ENCODE measurements at places on chromosomes 2 and 18.

GRCh38 chr2:198518935-198519334 lies 714.5 kb downstream of the PLCL1 start:
- no peak for DNase-seq

DNA sequence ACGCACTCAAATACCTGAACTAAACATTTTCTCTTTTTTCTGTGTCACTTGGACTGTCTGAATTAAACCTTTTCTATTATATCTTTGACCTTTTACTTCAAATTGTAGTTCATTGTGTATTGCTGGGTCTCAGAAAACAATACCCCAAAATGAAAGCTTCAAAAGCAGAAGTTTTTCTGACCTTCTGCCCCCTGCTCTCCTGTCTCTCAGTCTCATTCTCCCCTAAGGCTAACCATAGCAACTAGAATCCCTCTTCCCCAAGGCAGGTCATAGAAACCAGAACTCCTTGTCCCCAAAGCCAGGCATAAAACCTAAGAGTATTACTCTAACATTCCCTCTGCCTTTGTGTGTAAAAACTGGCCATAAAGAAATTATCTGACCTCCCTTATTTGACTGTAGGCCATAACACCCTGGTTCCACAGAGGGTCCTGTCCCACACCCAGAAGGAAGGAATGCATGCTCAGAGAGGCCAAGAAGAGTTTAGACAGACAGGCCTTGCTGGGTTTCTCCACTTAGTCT lies 93.5 kb upstream of the B3GNT2 start:
- no peak for DNase-seq

DNA sequence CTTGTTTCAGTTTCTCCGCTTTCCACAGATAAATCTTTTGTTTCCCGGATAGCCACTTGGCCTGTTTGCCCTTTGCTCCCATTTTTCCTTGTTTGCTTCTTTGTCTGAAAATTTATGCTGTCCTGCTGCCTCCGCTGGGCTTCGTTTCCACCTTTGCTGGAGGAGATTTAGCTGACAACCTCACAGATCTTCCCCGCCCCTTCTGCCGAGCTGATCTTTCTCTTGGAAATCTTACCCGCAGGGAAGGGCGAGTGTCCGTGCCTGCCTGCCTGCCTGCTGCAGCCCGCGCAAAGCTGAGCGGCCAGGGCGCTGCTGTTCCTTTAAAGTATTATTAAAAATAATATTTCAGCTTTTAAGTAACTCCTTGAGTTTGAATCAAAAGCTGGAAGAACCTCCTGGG lies 1.4 kb upstream of the XRCC5 start:
- DNase-seq = no peak

DNA sequence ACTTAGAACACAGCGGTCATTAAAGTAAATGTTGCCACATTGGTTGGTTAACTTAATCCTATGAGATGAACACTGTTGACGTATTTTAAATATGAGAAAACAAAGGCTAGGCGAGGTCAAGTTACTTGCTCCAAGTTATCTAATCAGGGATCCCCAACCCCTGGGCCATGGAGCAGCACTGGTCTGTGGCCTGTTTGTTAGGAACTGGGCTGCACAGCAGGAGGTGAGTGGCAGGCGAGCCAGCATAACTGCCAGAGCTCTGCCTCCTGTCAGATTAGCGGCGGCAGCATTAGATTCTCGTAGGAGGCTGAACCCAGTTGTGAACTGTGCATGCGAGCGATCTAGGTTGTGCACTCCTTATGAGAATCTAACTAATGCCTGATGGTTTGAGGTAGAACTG lies 878.9 kb downstream of the CPS1 start:
- DNase-seq = no peak

DNA sequence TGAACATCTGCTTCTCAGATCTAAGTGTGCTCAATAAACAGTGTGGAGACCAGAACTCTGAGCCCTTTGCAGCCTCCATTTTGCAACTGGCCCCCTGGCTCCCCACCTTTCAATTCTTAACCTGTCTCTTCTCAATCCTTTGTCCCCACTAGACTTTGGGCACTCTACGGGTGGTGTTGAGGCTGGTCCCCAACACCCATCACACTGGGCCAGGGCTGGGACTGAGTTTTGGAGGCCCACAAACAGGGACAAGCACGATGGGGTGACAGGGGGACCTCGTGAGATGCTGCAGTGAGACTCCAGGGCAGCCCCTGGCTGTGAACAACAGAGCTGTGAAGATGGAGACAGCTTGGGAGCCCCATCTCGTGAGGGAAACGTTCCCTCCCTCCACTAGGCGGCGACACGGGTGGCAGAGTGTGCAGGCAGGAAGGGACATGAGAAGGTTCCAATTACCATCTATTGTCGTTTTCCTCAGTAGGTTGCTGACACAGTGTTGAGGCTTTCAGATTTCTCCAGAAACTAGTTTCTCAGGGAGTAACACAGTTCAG lies 1.2 kb downstream of the ANKMY1 start:
- no peak for DNase-seq

DNA sequence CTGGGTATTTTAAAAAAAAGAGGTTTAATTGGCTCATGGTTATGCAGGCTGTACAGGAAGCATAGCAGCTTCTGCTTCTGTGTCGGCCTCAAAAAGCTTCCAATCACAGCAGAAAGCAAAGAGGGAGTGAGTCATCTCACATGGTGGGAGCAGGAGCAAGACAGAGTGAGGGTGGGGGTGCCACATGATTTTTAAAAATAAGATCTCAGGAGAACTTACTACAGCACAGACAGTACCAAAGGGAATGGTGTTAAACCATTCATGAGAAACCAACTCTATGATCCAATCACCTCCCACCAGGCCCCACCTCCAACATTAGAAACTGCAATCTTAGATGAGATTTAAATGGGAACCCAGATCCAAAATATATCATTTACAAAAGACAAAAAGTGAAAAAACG lies 14.6 kb downstream of the ZNF519 start:
- DNase-seq = no peak

DNA sequence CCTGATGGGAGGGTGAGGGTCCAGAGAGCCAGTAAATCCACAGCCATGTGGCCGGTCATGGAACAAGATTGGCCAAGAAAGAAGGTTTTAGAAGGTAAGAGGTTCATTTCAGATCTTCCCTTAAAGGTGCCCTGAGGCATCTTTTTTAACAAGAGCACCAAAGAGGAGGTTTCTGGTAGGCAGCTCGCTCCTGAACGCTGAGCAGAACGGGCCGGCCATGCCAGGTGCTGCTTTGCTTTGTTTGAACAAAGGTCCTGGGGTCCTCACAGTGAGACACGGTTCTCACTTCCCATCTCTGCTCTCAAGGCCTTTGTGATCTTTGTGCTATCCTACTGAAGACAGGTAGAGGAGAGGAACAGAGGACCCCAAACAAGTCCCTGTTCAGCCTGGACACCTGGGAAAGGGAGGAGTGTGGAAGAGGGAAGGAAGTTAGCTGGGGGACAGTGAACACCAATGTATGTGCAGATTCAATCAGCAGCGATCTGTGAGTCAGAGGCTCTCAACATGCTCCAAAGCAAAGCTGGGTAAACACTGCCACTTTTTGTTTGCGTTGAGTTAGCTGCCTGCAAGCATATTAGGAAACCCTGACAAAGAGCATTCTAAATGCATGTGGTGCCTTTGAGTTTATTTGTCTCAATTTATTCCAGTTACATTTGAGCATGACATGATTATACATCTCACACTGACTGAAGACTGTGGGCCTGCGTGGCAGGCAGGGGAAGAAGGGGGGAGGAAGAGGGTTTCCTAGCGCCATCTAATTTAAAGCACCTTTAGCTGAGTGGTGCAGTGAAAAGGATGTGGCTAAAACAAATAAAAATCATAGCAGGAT lies 102.4 kb downstream of the ASB1 start:
- no peak for DNase-seq

GRCh38 chr18:43442571-43442970 lies 165.3 kb upstream of the SYT4 start:
- DNase-seq = no peak

- DNase-seq = no peak
Measured at GRCh38 chr2:241852981-241853631, 5.6 kb downstream of the PDCD1 start.

DNA sequence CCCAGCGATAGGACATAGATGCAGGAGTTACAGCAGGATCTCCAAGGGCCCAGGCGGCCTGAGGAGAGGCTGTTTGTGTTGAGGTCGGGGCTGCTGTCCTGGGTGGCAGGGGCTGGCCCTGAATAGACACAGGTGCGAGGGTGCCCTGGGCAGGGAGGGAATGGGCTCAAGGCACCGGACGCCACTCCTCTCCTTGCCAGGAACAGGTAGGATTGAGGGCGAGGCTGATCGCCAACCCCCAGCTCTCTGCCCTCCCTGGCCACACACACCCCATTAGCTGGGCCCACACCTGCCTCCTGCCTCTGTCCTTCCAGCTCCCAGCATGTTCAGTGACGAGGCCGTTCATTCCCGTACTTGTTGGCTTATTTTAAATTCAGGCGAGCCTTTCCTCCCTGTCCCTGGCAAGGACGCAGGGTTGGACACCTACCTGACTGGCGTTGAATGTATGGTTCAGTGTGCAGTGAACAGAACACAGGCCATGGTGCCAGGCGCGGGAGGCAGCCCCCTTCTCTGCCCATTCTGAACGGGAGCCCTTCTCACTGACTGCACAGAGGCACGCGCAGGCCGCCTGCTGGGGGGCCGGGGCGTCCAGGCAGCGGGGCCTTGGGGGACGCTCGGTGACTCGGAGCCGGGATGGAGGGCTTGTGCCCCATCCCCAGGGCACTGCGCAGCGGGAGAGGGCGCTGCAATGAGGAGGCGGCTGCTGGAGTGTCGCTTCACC lies 41.3 kb upstream of the SNED1 start:
- no peak for DNase-seq

DNA sequence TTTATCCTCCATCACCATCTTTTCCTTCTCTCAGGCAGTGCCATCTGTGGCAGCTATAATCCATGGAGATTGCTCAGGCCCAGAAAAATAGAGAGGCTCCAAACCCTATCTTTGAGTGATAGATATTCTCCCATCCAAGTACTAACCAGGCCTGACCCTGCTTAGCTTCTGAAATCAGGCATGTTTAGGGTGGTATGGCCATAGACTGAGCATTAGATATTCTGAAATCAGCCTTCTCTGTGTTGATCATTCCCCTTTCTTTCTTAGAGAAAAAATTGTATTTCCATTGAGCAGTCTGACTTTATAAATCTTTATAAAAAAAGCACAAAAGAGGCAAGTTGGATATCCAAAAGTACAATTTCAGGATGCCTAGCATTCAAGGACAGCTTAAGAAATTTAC lies 131.5 kb upstream of the ACVR2A start:
- DNase-seq = no peak

- DNase-seq = no peak
Measured at GRCh38 chr2:172361360-172361759, 66.0 kb upstream of the ITGA6 start.

GRCh38 chr2:130251873-130252620 lies 53.8 kb upstream of the TUBA3E start:
- no peak for DNase-seq

DNA sequence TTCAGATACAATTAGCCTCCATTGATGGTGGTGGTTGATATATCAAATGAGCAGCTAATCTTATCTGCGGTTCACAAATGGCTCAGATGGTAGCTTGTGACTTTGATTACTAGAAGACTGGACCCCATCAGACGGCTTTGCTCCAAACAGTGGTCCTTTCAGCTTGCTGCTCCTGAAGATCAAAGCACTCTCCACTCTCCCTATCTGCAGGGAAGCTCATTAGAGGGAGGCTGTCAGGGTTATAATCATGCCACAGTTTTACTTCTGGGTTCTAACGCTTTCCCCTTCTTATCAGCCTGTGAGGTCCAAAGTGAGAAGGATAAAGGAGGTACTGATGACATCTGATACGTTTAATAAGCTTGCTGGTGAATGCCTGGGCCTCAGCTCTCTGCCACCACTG lies 247.1 kb upstream of the NT5C1B start:
- DNase-seq = no peak

- no peak for DNase-seq
Measured at GRCh38 chr2:98959810-98960507, 23.9 kb upstream of the CRACDL start.

DNA sequence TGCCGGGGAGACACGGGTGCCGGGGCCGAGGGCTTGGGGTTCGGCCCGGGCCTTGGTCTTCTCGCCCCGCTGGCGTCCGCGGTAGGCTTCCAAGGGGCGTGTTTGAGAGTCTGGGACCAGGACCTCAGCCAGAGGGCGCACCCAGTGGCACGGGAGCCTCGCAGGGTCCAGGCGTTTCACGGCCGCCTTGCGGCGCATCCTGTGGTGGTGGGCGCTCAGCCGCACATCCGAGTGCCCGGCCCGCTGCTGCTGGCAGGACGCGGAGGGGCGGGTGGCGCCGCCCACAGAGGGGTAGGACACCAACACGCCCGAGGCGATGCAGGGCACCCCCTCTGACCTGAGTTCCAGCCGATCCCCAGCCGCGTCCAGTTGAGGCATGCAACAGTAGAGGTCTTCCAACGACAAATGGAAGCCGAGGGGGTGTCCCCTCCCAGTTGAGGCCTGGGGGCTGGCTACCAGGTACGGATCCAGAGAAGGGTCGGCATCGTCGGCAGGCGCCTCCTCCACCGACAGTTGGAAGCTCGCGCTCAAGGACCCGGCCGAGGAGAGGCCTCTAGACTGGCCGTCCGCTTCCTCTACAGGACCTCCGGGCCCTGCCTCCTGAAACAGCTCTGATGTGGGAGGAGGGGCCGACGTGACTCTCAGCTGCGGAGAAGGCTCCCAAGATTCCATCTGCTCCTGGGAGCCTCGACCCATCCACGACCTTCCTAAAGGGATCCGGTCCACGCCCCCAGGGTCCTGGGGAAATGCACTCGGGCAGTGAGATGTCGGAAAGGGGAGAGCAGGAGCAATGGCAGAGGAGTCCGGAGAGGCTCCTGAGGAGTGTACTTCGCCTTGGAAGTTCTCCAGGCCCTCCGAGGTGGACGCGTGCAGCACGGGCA lies 6.3 kb downstream of the C2orf81 start:
- DNase-seq = no peak

GRCh38 chr2:16284941-16285625 lies 344.7 kb downstream of the MYCN start:
- no peak for DNase-seq

- peak; percentile 20 for DNase-seq
Measured at GRCh38 chr2:130920415-130921163, 83.9 kb downstream of the ARHGEF4 start.

- DNase-seq = no peak
Measured at GRCh38 chr2:69118609-69119008, 105.6 kb downstream of the ANTXR1 start.

GRCh38 chr2:232104076-232104646 lies 142.6 kb downstream of the DIS3L2 start:
- no peak for DNase-seq

DNA sequence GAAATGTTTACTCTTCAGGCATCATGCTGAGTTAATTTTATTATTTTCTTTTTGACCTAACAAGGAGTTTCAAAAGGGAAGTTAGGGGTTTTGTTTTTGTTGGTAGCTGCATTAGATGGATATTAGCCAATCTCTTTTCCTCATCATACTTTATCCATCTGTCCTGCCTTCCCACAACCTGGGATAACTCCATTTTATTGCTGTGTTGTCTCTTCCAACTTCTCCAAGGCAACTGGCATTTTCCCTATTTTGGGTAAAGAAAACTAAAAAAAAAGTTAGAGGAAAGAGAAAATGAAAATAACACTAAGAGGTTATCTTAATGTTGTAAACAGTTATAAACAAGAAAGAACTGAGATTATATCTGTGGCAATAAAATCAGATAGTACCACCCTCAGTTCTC lies 147.0 kb downstream of the PID1 start:
- no peak for DNase-seq

GRCh38 chr2:99711144-99711543 lies 221.3 kb upstream of the REV1 start:
- no peak for DNase-seq

Data from stimulated activated CD4-positive, alpha-beta T cell treated with anti-CD3 and anti-CD28 coated beads, TNF-alpha, amount 100 ng/mL, for 4 hours (primary cell).